ENCODE measurements at places on chromosomes 12 and 14. TPM values are rescaled to one million over a fixed set of nuclear protein-coding genes. Genes with fewer than 3 reads are reported as not detected.

- no peak for DNase-seq
These were observed 82.8 kb upstream of the SINHCAF start for GRCh38 chr12:31408763-31409162.

DNA sequence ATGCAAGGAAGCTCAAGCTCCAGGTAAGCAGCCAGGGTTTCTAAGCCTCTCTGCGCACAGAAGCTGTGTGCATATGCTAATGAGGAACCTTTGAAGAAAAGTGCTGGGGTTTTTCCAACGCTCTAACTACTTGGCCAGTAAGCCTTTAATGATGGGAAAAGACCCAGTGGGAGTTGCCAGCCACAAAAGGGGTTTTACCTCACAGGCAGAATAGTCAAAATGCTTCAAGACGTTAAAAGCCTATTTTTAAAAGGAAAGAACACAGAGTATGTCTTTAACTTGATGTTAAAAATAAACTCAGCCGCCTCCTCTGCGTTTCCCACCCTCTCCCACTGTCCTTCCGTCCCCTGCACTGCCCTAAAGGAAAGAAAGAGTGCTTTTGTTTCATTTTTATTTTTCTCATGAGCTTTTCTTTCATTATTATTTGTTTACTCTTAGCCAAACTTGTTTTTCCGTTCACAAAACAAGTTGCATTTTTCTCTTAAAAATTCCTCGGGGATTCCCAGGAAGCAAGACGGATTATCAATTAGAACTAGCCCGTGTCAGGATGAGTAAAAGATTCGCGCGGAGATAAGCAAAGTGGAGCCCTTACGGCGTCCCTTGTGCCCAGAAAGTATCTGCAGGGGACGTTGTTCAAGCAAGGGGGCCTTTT lies 209.8 kb upstream of the NUDT4 start:
- peak; percentile 85 for DNase-seq

Gene FAM177A1
- 58.5 TPM for total RNA-seq

GRCh38 chr12:53236443-53237111 lies 4.6 kb upstream of the RARG start:
- peak; percentile 55 for DNase-seq

Gene KRT74
- total RNA-seq = not detected

DNA sequence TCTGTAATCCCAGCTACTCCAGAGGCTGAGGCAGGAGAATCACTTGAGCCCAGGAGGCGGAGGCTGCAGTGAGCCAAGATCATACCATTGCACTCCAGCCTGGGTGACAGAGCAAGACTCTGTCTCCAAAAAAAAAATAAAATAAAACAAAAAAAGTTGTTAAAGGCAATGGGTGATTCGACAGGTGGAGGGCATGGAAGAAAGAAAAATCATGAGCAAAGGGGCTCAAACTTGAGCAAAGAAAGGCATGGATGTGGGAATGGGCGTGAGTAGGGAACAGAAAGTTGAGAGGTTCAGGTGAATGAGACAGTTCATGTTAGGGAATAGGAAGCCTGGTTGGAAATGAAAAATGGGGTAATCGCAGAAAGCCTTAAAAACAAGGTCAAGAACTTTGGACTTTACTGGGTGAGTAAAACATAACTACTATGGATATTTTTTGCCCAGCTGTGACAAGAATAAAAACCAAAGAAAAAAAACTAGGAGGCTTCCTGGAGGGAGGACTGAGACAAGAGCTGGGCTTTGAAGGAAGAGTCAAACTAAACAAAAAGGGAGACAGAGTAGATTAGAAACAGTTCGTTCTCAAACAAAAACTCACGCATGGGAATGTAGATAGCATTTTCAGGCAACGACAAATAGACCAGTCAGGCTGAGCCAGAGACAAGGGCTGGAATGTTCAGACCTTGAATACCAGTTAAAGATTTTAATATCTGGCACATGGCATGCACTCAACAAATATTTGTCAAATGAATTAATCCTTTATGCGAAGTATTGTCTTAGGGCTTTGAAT lies 18.8 kb downstream of the PYM1 start:
- no peak for DNase-seq

- no peak for DNase-seq
These were observed 562.2 kb downstream of the GALC start for GRCh38 chr14:87430810-87431209.

DNA sequence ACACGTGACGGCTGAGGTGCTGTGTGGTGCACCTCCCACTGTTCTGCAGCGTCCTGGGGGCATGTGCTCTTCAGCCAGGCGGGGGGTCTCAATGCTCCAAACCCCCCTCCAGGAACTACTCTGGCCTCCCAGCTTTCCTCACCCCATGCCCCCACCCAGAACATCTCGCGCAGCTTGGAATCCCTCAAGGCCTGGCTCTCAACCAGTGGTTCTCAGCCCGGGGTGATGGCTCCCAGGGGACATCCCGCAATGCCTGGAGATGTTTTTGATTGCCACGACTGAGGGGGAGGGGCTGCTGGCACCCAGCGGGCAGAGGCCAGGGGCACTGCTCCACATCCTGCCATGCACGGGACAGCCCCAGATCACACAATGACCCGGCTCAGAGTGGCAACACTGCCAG lies 78.9 kb upstream of the DICER1 start:
- no peak for DNase-seq

- no peak for DNase-seq
These were observed 60.4 kb downstream of the MAP4K5 start for GRCh38 chr14:50471838-50472465.

- no peak for DNase-seq
These were observed 21.0 kb upstream of the GRIP1 start for GRCh38 chr12:66699738-66700482.

DNA sequence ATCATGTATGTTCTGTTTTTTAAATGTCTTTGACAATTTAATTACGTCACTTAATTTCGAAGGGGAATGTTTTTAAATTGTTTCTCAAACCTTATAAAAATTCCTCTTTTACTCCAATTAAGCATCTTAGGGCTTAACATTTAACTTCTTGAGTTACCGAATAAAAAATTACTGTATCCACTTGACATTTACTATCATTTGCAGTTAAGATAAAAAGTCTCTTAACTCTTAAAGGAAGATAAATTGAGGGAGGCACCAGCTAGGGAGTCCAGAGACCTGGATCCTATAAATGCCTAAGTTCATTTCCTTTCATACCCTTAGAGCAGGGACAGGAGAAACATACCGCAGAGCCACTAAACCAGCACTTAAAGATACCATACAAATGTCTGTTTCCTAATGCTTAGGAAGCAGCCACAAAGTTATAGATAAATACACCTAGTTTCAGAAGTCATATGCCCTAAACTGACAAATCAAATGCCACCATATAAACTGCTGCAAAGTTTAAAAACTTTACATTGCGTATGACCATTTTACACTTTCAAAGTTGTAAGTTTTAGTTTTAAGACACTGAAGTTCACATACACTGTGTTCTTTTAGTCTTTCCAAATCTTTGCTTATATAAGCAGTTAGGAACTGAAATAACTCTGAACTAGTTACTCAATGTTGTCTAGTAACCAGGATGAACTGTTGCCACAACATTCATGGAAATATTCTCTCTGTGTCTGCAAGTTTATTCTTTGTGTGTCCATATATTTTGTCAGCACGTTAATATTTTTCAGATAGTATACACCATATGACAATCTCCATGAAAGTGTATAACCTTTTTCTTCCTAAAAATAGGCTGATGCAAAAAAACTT lies 71.2 kb downstream of the GALNT4 start:
- no peak for DNase-seq

- DNase-seq = no peak
These were observed 437.4 kb downstream of the RMST start for GRCh38 chr12:97899956-97900355.

DNA sequence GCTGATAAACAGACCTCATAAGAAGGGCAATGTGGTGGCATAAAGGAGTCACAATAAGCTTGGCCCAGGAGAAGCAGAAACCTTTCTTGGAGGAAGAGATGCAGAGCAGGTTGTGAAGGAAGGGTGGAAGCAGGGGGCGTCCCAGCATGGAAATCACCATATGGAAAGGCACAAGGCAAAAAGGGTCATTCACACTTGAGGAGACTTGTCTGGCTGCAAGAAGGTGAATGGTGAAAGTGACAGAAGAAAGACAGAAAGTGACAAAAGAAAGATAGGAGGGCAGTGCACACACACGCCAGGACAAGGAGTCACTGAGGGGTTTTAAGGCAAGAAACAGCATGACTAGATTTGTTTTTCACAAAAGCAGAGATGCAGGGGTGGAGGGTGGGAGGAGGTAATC lies 38.3 kb downstream of the GALNT4 start:
- no peak for DNase-seq

Gene ESRRB
- not detected for total RNA-seq

- no peak for DNase-seq
These were observed 589.3 kb downstream of the BCL11B start for GRCh38 chr14:98682726-98683125.

Gene ASCL4
- total RNA-seq = not detected

Gene TMEM132C
- not detected for total RNA-seq

DNA sequence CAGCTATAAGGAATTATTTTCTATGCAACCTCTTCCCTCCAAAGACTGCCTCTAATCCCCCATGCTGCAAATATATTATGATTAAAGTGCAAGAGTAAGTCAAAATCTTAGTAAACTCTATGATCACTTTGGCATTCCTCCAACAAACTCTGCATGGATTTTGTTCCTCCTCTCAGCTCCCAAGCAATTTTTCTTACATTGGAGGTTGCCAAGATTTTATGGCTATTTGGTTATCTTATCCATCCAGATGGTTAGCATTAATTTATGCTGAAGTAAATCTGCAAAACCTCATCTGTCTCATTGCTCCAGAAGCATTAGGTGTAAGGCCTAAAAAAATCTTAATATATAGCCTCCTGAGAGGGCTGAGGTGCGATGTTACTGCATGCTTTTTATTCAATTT lies 228.1 kb downstream of the CHST11 start:
- DNase-seq = no peak

DNA sequence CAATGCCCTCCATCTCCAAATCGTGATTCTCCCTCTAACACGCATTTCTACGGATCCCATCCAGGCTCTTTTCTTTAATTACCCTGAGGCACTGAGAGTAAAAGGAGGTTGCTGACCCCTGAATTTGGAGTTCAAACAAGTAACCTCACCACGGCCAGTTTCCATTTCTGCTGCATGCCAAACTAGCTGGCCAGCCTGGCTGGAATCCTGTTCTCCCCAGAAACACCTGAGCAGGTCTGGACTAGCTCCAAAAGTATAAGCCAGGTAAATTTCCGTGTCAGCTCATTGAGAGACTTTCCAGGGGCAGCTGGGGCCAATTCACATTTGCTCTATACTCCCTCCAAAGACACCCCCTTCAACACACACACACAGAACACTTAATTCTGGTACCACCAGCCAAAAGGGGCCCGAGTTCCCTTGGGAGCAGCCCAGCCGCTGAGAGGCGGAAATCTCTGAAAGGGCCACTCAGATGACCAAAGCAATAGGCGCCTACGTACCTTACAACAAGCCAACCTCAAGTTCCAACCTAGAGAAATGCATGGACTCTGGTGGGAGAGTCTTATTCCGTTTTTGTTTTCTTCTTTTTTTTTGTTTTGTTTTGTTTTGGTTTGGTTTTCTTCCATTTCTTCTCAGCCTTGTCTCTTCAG lies 131.4 kb downstream of the NDUFA12 start:
- DNase-seq = no peak

GRCh38 chr12:110256780-110257431 lies 24.1 kb upstream of the ATP2A2 start:
- DNase-seq = no peak

- no peak for DNase-seq
These were observed 140.4 kb upstream of the RTL1 start for GRCh38 chr14:101043891-101044290.

DNA sequence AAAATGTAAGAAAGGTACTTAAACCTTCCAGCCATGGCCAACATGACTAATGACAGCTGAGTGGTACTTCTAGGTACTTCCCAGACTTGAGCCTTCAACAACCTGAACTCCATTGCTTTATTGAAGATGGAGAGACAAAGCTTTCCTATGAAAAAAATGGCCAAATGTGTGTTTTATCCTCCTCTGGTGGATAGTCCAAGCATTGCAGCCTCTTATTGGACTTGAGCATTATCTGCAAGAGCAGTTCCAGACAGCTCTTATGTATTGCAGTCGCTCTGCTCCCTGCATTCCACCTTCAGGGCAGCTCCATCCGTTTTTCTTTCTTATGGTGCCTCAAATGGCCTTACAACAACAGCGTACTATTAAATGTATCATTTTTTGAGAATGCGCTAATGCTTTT lies 588.2 kb downstream of the NRXN3 start:
- DNase-seq = no peak

Gene BBOF1
- 1.7 TPM for total RNA-seq

GRCh38 chr14:90060312-90060964 lies 1.4 kb upstream of the KCNK13 start:
- DNase-seq = peak; percentile 49

Gene KRT71
- not detected for total RNA-seq

Gene ESR2
- 0.27 TPM for total RNA-seq

All from activated naive CD4-positive, alpha-beta T cell treated with anti-CD3 and anti-CD28 coated beads for 36 hours (primary cell).